Ovary (tissue), 10 donors: ENCODE measurements at places on chromosomes 1 and 21. TPM values are rescaled to one million over a fixed set of nuclear protein-coding genes. Genes with fewer than 3 reads are reported as not detected.

DNA sequence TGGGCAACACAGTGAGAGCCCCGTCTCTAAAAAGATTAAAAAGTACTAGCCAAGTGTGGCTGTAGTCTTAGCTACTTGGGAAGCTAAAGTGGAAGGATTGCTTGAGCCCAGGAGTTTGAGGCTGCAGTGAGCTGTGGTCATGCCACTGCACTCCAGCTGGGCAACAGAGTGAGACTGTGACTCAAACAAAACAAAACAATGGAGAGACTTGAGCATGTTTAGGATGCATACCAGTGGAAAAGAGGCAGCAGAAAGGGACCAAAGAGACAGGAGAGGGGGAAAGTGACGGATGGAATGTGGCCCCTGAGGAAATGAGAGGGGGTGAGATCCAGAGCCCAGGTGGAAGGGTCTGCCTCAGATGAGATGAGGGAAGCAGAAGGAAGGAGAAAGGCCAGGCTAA, 358.9 kb downstream of the RPS6KC1 start:
- no peaks in the 10 kb centered on the region for H3K4me1 ChIP-seq
- no peaks in the 10 kb centered on the region for H3K27me3 ChIP-seq
- no peak overlapping the region for H3K27ac ChIP-seq
- H3K36me3 ChIP-seq, result no peaks in the 10 kb centered on the region

DNA sequence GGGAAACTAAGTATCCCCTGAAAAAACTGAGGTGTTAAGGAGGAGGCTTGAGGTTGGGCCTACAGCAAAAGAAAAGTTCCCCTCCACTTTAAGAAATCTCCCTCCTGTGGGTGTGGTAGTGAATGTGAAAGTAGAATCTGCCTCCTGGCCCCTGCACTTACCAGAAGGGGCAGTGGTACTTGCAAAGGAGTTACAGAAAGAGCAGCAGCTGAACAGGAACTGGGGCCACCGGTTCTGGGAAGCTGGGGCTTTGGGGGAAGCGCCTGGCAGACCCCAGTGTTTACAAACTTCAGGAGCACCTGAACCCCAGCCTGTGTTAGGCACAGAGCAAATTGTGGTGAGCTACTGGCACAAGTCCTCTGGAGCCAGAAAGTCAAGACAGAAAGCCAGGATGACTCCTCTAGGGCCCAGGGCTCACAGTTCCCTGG, 250.2 kb upstream of the FGGY start:
- no peaks in the 10 kb centered on the region for H3K27me3 ChIP-seq
- H3K4me3 ChIP-seq, result no peak overlapping the region
- no peak for DNase-seq
- H3K36me3 ChIP-seq, result no peaks in the 10 kb centered on the region

MTMR11 gene
- 26.1 TPM for total RNA-seq

IL12RB2 gene
- 0.46 TPM for total RNA-seq

INAVA gene
- 0.59 TPM for total RNA-seq
